ENCODE measurements at places on chromosomes 16 and 17.

DNA sequence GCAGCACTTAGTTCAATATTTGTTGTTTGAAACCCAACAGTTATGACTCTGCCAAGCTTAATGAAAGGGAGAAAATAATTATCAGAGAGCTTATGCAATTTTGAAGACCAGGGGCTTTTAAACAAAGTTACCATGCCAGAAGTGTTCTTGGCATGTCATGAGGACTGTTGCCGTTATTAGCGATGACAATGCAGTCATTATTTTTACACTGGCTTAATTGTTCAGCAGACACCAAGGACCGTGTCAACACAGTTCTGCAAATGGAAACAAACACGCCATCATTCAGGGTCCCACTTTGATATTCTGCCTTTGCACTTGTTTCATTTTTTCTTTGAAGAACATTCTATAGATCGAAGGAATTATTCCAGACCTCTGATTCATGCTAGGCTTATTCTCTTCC, 518.5 kb downstream of the CDH13 start:
- DNase-seq = no peak

- DNase-seq = no peak
These were observed 59.9 kb downstream of the PRMT7 start for GRCh38 chr16:68370581-68371275.

GRCh38 chr16:13956635-13957196, 36.8 kb downstream of the ERCC4 start:
- no peak for DNase-seq

GRCh38 chr16:29994600-29995323, 655 bp downstream of the HIRIP3 start:
- no peak for DNase-seq

Data from omental fat pad (tissue), 4 donors.